Stimulated activated CD4-positive, alpha-beta T cell treated with anti-CD3 and anti-CD28 coated beads, Interleukin-12 subunit alpha, Interleukin-12 subunit beta, amount 100 ng/mL, for 4 hours (primary cell): ENCODE measurements at places on chromosomes 1 and 21.

- peak; percentile 40 for DNase-seq
Observed at GRCh38 chr1:84689514-84690396, 506 bp downstream of the SSX2IP start.

GRCh38 chr1:186443638-186444037 lies 17.3 kb downstream of the PDC start:
- DNase-seq = no peak

DNA sequence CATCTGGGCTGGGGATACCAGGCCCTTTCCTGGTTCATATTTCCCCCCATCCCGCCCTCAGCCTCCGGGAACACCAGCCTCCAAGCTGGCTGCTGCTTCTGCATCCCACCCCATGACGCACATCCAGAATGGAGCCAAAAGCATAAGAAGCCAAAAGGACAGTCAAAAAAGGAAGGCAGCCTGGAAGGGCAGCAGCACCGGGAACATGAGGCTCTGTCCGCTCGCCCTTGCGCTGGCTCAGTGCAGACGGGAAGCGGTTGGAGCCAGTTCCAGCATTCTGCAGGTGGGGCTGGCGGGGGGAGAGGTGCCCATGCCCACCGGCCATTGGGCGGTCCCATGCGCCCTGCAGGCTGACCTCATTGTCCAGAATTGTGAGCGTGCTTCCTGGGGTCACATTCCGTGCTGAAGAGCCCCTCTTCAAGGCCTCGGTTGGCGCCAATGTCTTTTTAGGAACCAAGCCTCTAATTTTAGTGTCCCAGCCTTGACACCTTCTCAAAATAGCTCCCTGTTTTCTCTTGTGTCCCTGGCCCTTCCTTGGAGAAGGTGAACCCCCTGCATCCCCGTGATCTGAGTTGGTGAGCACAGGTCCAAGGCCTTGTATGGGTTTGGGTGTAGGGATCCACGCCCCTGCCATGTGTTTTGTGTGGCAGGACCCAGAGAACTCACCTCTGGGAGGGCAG lies 28.4 kb upstream of the NPPB start:
- DNase-seq = no peak

DNA sequence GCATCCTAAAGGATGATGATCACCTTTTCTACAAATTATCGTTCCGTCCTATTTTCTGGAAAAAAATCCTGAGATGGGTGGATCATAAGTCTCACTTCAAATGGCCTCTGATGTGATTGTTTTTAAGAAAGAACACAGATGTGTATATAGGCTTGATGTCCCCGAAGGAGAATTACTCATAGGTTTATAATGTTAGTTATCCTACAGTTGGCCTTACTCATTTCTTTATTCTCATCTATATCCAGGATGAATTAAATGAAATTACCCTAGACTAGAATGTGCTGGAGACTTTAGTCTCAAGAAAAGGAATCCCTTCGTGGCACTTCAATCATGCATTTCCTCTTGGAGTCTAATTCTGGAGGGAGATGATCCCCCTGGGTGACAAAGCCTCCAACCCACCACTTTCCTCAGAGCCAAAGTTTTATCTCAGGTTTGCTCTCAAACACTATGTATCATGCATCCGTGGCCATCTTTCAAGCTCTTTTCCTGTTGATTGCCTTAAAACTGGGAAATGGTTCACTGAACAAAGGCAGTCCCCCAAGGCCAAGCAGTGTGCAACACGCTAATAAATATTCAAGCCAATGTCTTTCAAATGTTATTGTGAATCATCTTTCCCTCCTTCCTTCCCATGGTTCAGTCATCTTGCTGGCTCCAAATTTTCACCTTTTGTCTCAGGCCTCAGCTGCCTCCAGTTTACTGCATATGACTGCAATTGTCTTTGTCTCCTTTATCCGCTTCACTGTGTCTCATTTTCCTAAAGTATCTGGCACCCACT lies 32.5 kb upstream of the SMYD2 start:
- no peak for DNase-seq

GRCh38 chr1:71857862-71858261 lies 424.5 kb downstream of the NEGR1 start:
- DNase-seq = no peak

GRCh38 chr1:99672530-99673213 lies 26.8 kb downstream of the PALMD start:
- no peak for DNase-seq

DNA sequence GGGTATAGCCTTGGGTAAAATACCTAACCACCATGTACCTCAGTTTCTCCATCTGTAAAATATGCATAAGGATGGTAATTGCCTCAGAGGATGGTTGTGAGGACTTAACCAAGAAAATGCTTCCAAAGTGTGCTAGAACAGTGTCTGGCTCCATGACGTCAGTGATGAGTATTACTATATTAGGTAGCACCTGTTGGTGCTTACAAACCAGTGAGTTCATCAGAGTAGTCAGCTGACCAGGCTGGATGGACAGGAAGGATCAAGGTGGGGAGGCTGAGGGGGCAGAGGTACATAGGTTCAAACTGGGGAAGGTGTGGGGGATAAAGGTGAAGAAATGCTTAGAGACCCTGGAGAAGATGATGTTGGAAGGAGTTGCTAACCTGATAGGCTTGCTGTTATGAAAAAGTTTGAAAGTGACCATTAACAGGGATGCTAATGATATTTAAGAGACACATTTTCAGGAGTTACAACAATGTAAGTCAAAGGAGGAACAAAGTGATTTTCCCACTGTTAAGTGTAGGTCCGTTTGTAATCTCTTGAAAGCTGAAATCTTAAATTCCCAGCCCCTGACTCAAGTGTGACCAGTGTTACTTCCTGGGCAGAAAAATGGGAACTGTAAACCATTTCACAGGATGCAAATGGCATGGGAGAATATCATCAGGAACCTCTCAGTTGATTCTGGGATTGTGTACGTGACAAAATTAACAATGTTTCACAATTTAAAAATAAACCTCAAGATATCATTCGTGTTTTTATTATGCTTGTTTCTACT lies 4.4 kb downstream of the NTPCR start:
- DNase-seq = no peak

- DNase-seq = no peak
Observed at GRCh38 chr1:214447557-214447871, 103.9 kb downstream of the PTPN14 start.

GRCh38 chr21:45421071-45421845 lies 16.3 kb downstream of the COL18A1 start:
- no peak for DNase-seq

- no peak for DNase-seq
Observed at GRCh38 chr1:153353226-153353947, 4.3 kb upstream of the S100A9 start.

DNA sequence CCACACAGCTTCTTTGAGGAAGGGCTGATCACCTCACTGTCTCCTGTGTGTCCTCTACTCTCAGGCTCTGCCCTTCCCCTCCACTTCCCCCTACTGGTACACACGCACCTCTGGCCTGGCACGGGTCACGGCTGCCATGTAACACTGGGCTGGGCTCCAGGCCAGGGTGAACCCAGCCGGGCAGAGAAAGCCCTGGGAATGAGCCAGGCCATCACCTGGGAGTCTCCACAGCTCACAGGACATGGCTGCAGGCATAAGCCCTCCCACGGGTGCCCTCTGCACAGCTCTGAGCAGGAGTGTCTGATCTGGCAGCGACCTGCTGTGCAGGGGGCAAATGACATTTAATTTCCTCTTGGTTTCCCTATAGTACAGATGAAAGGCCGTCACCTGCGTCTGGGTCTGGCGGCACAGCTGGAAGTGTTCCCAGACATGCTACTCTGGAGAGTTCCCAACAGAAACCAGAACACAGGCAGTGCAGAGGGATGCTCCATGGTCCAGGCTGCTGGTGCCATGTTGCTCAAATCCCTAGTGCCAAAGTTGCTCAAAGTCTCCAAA lies 61.2 kb downstream of the ERI3 start:
- DNase-seq = no peak

DNA sequence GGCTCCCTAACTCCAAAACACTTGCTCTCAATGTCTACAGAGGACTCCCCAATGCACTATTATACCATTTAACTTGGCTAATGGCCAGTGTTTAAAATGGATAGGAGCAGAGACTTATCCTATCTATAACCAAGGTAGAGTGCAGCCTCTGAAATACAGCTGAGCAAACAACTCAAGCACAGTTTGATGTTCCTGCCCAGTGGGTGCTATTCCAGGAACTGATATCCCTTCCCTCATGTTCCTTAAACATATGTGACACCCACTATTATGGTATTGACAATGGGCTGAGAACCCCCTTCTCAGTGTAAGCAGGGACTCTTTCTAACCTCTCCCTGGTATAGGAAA lies 51.7 kb downstream of the SH3GLB1 start:
- DNase-seq = no peak

GRCh38 chr21:18369115-18369514 lies 34.5 kb downstream of the TMPRSS15 start:
- DNase-seq = no peak

GRCh38 chr1:167605576-167605975 lies 24.5 kb upstream of the RCSD1 start:
- no peak for DNase-seq

DNA sequence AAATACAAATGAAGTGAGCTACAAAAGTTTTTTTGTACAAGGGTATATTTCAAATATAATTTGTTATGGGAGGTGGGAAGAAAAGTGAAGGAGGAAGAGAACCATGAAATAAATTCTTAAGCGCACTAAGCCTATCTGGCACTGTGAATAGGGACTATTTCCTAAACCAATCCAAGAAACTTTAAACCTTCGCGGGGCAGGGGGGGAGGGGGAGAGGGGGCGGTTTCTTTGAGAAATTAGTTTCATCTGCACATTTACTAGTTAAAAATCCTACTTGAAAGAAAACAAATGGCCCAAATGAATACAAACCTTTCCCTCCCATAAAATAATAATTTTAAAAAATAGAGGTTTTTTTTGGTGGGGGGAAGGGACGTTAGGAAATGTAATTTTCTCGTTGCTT lies 364 bp downstream of the GOLPH3L start:
- no peak for DNase-seq

GRCh38 chr1:112549590-112549989 lies 40.8 kb downstream of the WNT2B start:
- no peak for DNase-seq

DNA sequence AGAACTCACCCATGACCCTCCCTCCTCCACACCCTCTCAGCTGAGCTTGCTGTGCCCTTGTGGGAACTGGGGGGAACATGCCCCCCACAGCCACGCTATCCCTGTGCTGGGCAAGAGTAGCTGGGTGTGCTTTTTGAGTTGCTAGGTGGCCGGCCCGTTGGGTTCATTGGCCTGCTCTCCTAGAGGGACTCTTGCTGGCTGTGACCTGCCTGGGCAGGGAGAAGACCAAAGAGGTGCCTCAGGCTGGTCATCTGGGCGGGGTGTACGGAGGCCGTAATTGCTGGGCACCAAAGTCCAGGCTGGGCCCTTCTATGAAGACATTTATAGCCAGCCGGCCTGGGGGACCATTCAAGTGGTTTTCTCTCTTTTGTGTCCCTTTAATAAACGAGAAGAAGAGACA lies 138.3 kb upstream of the ZBTB40 start:
- DNase-seq = no peak

DNA sequence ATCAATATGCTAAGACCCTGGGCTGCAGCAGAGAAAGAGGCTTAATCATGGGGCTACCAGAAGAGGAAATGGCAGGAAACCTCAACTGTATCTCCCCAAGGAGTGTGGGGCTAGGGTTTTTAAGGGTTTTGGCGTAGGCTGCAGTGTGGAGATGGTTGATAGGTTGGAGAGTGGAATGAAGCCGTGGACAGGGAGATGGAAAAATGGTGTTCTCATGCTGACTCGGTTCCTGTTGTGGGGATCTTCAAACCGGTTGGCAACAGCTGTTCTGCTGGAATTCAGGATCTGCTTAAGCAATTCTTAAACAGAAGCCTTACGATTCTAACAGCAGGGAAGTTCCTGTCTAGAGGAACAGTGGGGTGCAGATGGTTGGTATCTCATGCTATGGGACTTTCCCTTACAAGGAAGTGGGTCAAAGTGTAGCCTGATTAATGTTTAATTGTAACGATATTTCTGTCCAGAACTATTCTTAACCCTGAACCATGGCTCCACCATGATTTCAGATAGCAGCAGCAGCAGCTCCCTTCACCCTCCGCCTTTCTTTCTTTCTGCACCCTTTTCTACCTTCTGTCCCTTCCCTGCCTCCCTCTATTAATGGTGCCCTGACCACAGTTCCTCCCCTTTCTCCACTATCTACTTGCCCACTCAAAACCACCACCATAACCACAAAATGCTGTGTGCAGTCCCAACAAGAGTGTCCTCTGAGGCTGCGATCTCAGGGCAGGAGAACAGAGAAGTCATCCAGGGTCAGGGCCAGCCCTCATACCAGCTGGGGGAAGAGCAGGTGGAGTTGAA lies 30.8 kb downstream of the RSPH1 start:
- no peak for DNase-seq
